Stromal cell of bone marrow (primary cell): ENCODE measurements at places on chromosomes 4 and X.

- DNase-seq, result peak; percentile 45
These were observed 9.6 kb upstream of the CHRNA9 start for GRCh38 chr4:40325406-40326019.

DNA sequence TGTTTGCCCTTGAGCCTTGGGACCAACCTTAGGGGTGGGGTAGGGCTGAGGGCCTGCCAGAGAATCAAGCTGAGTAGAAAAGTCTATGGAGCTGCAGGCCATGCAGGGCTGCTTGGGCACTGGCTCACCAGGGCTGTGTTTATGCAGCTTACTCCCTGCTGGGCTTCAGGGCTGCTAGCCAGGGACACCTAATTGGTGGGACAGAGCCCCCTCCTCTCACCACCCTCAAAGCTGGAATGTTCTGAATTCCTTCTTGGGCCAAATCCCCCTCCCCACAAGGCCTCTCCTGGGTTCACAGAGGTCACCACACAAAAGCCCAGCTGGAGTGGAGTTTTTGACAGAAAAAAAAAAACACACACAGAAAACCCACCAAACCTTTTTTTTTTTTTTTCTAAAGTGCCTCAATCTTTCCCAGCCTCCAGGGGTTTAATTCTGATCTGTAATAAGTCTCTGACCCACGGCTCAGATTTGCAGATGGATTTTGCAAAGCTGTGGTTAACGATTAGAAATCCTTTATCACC lies at the start of gene CLDN2:
CLDN2 (plus strand) TSS at position 471 of the 521 bp plus-strand sequence. CDS start 7,827 bp downstream, outside the sequence.
- DNase-seq, result no peak

GRCh38 chrX:54821310-54821709 lies 13.8 kb downstream of the MAGED2 start:
- DNase-seq, result no peak

- no peak for DNase-seq
These were observed 339.8 kb upstream of the GATB start for GRCh38 chr4:152100379-152101201.

DNA sequence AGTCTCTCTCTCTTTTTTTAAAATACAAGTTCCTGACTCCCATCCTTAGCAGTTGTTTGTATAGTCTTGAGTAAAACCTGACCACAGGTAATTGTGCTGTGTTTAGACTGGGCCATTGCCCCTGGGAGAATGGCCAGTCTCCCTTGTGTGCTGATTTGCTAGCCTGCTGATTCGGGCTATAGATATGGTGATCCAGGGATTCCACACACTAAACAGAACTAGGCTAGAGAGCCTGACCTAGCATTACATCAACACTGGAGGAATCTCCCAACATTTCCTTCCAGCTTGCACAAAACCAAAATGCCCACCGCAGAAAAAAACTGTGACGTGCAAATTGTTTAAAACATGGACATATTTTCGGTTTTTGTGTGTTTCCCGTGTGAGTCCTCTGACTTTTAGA lies 5.1 kb downstream of the UPRT start:
- DNase-seq, result no peak

DNA sequence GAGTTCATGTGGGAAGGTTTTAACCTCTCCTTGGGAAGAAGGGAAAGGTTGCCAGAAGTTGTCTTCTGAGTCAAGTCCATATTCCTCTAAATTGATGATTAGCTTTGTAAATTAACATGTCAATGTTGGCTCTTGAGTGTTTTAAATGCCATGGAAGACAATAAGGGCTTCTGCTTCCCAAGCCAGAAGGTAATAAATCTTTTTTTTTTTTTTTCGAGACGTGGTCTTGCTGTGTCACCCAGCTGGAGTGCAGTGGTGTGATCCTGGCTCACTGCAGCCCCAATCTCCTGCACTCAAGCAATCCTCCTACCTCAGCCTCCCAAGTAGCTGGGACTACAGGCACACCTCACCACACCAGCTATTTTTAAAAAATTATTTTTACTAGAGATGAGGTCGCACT lies 5.0 kb upstream of the REST start:
- DNase-seq, result no peak

DNA sequence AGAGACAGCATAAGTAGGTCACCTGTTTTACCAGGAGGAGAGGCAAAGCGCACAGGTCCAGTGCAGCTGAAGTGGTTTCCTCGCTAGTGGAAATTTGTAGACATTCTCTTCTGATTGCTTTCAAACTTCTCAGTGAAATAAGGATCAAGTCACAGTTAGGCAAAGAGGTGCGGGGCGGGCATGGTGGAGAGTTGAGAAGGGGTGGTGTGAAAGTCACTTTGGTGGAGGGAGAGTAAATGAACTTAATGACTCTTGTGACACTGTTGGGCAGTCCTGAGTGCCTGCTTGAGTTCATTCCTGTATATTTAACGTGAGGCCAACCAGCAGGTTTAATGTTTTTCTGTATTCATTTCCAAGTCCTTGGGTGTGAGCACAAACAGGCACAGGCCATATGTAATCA lies 235.6 kb downstream of the TRIML1 start:
- DNase-seq, result no peak

DNA sequence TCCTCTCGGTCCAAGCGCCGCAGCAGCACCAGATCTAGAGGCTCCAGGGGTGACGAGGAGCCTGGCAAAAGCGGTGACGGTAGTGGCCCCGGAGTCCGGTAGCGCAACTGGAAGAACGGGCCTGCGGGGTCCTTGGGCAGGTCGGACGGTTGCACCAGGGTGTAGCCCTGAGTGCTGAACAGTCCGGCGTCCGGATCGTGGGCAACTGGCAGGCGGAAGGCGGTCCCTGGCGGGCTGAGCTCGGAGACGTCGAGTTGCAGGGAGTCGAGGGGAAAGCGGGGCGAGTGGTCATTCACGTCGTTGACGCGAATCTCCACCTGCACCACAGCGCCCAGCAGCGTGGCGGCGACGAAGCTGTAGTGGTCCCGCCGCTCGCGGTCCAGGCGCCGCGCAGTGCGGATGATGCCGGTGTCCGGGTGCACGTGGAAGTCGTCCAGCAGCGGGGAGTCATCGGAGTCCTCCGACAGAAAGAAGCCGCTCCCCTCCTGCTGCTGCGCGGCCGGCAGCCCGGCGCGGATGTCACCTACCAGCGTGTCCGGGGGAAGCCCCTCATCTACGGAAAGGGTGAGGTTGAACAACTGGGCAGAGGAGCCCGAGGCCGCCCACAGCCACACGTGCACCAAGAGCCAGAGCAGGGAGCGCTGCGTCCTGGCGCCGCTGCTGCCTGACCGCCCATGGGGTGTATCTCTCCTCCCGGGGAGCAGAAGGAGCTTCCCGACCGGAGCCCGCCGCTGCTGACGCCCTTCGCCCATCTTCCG lies 837 bp downstream of the DCHS2 start:
- DNase-seq, result no peak

GRCh38 chr4:177005674-177006230 lies 213.0 kb upstream of the VEGFC start:
- peak; percentile 54 for DNase-seq

- no peak for DNase-seq
These were observed 30.7 kb downstream of the MEPE start for GRCh38 chr4:87863486-87863885.

GRCh38 chrX:20143111-20143510 lies 1.5 kb upstream of the EIF1AX start:
- DNase-seq, result no peak

- DNase-seq, result no peak
These were observed 285.0 kb downstream of the SHOX start for GRCh38 chrX:915427-916229.

- no peak for DNase-seq
These were observed 373.1 kb downstream of the PPARGC1A start for GRCh38 chr4:23516716-23517115.

DNA sequence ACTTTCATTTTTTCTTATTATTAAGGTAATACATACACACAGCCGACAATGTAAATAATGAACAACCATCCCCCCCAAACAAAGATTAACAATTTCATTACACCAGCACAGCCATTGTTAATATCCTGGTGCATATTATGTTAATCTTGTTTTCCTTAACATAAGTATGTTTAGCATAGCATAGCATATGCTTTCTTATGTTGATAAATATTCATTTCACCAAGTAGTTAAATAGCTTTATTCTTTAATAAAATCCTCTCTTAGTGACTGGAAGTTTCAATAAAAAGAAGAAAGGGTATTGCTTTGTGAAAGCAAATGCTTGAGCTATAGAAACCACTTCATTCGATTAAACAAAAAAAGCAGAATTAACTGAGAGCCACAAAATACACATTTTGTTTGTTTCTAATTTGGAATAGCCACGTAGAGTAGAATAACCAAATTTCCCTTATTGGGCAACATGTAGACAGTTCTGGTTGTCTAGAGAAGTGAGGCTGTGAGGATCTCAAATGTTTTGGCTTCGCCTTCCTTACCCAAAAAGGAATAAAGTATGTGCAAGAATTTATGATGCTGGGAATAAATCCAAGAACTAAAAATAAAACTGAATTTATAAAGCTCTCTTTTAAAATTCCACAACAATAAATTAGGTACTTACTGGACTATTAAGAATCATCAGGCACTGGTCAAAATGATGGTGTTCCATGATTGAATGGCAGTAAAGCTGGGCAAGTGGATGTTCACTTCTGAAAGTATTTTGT lies 118.0 kb downstream of the PDE5A start:
- DNase-seq, result no peak

DNA sequence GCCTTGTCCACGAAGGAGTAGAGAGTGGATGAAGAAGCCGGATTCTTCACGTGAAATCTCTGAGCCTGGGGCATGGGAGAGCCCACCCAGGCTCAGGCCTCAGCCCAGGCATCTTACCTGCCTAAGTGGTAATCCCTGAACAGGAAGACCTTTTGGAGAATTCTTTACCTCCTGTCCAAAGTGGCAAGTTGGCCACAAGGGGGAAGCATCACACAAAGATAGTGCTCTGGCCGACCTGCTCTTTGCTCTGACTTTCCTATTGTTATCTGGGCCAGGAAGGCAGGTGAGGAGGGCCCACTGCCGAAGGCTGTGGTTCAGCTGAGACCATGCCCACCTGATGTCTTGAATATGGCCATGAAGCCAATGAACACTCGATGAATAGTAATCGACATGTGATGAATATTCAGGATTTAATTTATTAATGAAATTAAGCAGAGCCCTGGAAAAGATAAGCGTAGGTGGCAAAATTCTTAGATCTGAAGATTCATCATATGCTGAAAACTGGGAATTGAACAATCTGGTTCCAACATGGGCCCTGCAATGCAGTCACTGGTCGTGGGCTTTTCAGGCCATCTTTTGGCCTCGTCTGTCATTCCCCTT lies 93.8 kb downstream of the PDGFRA start:
- DNase-seq, result peak; percentile 42

GRCh38 chr4:7806338-7807090 lies 133.1 kb downstream of the AFAP1 start:
- DNase-seq, result no peak

DNA sequence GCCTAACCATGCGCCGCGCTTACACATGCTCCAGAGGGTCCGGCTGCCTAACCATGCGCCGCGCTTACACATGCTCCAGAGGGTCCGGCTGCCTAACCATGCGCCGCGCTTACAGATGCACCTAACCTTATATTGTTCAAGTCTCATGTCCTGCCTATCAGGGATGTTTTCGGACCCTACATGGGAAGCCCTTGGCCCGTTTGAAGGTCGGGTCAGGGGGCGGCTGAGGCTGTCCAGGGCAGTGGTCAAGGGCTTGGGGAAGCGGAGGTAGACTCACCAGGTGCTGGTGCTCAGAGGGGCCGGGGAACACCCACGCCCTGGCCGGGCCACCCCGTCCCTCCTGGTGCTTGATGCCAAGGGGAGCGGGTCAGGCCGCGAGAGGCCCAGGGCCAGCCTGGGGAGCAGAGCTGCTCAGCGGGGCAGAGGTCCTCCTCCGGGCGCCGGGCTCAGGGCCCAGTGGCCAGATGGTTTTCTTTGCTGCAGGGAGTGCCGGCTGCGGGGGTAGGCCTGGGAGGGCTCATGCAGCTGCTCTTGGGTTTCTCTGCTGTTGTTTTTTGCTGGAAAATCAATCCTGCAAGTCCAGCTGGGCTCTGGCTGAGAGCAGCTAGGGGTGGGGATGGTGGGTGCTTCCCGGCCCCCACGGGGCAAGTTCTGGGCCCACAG lies 35.4 kb upstream of the SPON2 start:
- DNase-seq, result peak; percentile 24

DNA sequence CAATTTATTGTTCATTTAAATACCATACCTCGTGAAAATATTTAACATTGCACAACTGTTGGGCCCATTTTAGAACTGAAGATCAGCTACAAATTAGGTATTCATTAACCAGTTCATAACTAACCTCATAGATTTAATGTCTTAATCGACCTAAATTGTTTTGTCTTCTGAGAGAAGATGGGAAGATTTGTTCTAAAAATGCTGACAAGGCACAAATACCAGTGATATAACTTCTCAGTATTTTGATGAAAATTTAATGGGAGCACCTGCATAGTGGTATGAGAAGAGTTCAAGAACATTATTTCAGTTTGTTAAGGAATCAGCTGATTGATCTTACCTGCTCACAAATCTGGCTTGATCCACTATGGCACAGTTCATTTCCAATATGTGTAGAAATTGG lies 33.9 kb downstream of the POF1B start:
- DNase-seq, result no peak

- no peak for DNase-seq
These were observed 348.1 kb downstream of the RAPGEF2 start for GRCh38 chr4:159451006-159451405.

DNA sequence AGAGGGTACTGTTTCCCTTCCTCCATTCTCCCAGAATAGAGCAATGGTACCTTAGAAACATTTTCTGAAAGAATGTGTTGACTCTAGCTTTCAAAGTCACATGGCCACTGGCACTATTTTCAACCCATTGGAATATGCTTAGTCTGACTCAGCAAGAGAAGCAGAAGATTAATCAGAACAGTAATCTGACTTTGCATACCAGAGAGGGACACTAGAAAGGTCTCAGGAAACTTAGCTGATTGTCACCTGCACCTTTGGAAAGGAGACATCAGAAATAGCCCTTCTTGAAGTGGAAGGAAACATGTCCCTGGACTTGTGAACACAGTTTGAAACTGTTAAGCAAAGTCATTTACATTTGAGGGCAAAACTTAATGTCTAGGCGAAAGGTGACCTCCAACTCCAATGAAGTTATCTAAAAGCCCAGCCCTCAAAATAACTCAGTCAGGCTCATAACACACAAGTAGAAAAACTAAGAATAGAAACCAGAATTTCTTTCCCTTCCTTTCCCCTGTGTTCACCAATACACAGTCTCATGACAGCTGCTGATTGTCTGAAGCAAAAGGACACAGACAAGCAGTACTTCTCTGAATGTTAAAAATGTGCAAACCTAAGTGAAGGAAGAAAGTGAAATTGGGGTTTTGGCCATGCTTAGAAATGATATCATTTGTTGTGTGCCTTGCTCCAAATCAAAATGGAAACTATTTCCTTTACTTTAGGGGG lies 270.8 kb downstream of the GRIA3 start:
- DNase-seq, result no peak

GRCh38 chr4:38857354-38858096 lies 908 bp upstream of the TLR6 start:
- DNase-seq, result peak; percentile 81

DNA sequence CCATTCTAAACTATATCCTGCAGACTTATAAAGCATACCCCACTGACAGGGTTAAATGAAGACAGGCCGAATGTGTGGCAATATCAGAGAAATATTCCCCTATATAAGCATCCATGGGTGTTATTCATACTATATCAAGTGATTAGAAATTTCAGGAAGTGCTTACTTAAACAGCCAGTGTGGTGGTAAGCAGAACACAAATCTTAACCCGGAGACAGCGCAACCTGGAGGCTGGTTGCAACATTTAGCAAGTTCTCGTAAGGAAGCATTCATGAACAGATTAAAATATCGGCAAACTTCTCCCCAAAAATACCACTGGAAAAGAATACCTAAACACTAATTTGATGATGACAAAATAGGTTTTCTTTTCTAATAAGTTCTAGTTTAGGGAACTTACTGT lies 261.2 kb downstream of the CBLL2 start:
- no peak for DNase-seq

GRCh38 chr4:79987401-79987800 lies 85.6 kb downstream of the ANTXR2 start:
- DNase-seq, result no peak
